ENCODE measurements at places on chromosomes 2 and 18. TPM values are rescaled to one million over a fixed set of nuclear protein-coding genes. Genes with fewer than 3 reads are reported as not detected.

Gene PLCL1
- total RNA-seq, result under 0.01 TPM

Gene HOXD10
- total RNA-seq, result not detected

Gene MATN3
- total RNA-seq, result 0.34 TPM

Gene KCTD1
- 14.4 TPM for total RNA-seq

Gene GBX2
- total RNA-seq, result not detected

Gene PRADC1
- 4.8 TPM for total RNA-seq

Gene HAAO
- 0.50 TPM for total RNA-seq

Gene POU3F3
- total RNA-seq, result not detected

Gene SLC9A4
- not detected for total RNA-seq

Gene BCL11A
- 14.9 TPM for total RNA-seq

Gene SERPINB12
- 0.34 TPM for total RNA-seq

Gene RASGRP3
- under 0.01 TPM for total RNA-seq

Gene EDAR
- total RNA-seq, result 0.14 TPM

Gene ALK
- 0.14 TPM for total RNA-seq

Gene HOXD12
- not detected for total RNA-seq

Gene CCT4
- total RNA-seq, result 146 TPM

Gene TTC31
- 6.8 TPM for total RNA-seq

Gene DSG1
- total RNA-seq, result 4.4 TPM

Gene CDKL4
- 0.34 TPM for total RNA-seq

Gene ABHD1
- not detected for total RNA-seq

Gene INPP1
- total RNA-seq, result 19.1 TPM

Gene IL18RAP
- total RNA-seq, result 0.21 TPM

Gene SPATA3
- total RNA-seq, result not detected

Gene FABP1
- total RNA-seq, result not detected

Gene PIEZO2
- total RNA-seq, result not detected

Gene TUBA3E
- total RNA-seq, result not detected

Gene DUSP2
- total RNA-seq, result 13.0 TPM

Gene NAT8
- not detected for total RNA-seq

Gene UGT1A10
- total RNA-seq, result not detected

Gene MAP3K19
- not detected for total RNA-seq

Gene MRO
- not detected for total RNA-seq

Gene SFT2D3
- total RNA-seq, result 3.8 TPM

Gene EHD3
- 1.4 TPM for total RNA-seq

Gene MPP4
- under 0.01 TPM for total RNA-seq

Gene DSC1
- total RNA-seq, result 0.68 TPM

Gene ZNF516
- total RNA-seq, result 49.8 TPM

Gene CD207
- total RNA-seq, result not detected

Gene STON1
- total RNA-seq, result 0.34 TPM

Gene TMEM198
- total RNA-seq, result 0.36 TPM

Gene SP9
- total RNA-seq, result not detected

Gene IL36RN
- total RNA-seq, result 2.0 TPM

Gene HOXD9
- not detected for total RNA-seq

Gene C2orf80
- total RNA-seq, result not detected

Gene PID1
- total RNA-seq, result 3.3 TPM

Gene COL6A3
- under 0.01 TPM for total RNA-seq

Gene GKN2
- not detected for total RNA-seq

Gene C1GALT1C1L
- total RNA-seq, result under 0.01 TPM

Gene RUFY4
- not detected for total RNA-seq

Gene MRPS5
- 59.7 TPM for total RNA-seq

Gene RTP5
- not detected for total RNA-seq

Gene RTKN
- total RNA-seq, result 51.9 TPM

Gene DPP4
- 5.5 TPM for total RNA-seq

Gene FOXD4L1
- under 0.01 TPM for total RNA-seq

Measured in nasal cavity respiratory epithelium epithelial cell of viscerocranial mucosa (primary cell).